Activated T-cell treated with anti-CD3 and anti-CD28 coated beads for 24 hours (primary cell): ENCODE measurements at places on chromosomes 7 and 10.

- no peak for DNase-seq
These were observed 156.4 kb upstream of the PCBD1 start for GRCh38 chr10:71044720-71045119.

GRCh38 chr10:100621360-100622205 lies 85.8 kb downstream of the HIF1AN start:
- DNase-seq = no peak

DNA sequence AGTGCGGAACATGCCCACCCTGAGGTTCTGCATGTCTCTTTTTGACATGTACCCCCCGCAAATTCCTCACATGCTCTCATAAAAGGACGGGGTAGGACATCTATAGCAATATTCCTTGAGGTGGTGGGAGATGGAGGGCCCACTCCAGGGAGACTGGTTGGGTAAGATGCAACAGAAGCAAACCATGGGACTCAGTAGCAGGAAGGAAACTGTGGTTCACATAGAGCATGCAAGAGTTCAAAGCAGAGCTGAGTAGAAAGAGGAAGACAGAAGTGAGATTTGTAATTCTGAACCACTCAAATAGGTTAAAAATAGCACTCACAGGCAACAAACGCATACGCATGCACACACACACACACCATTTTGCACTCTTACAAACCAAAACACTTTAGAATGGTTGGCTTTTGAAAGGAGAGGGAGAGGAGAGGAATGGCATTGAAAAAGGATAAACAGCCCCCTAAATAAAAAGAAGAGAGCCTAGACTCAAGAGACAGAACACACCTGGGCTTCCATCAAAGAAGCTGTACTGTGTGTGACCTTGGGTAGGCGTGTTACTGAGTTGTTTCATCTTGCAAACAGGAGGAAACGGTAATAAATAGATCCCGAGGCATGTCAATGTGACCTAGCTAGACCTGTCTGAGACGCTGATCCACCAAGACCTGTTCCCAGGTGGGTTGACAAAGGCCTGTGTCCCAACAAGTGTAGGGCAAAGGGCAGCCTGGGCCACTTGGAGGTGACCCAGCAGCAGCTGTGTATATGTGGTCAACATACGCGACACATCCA lies 77.6 kb upstream of the LRRC4 start:
- DNase-seq = no peak

GRCh38 chr10:118672766-118673715 lies 77.6 kb upstream of the PRLHR start:
- DNase-seq = no peak

DNA sequence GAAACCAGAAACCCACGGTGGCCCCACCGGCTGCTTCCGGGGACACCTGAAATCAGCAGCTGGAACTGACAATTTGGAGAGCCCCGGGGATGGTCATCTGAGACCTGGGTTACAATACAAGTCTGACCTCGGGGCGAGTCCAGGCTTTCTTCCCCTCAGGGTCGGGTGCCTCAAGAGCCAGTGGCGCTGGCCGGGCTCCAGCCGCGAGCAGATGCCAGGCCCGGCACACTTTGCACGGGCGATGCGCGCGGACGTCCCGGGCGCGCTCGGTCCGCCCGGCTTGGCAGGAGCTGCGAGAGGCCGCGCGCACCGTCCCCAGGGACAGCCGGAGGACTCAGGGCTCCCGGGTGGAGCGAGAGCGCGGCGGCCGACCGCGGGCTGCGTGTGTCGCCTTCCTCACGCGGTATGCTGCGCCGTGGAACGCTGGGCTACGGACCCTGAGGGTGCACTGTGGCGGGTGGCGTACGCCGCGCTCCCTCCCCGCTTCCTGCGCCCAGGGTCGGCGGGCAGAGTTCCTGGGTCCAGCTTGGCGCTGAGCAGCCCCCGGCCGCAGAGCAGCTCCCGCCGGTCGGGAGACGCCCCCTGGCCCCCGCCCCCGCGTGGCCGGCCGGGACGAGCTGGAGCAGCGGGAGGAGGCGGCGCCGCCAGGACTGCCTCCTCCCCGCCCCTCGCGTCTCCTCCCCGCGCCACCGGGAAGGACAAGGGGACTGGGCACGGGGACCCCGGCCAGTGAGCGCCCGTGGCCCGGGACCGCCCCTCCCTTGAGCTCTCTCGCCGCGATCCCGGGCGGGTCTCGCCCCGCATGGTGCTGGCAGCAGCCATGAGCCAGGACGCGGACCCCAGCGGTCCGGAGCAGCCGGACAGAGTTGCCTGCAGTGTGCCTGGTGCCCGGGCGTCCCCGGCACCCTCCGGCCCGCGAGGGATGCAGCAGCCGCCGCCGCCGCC lies at the start of gene RBM20:
RBM20 (plus strand) TSS at position 684 of the 945 bp plus-strand sequence; CDS start at position 803, 119 bp downstream.
- DNase-seq = no peak

- DNase-seq = no peak
These were observed 4.7 kb upstream of the ABLIM1 start for GRCh38 chr10:114662646-114663217.

DNA sequence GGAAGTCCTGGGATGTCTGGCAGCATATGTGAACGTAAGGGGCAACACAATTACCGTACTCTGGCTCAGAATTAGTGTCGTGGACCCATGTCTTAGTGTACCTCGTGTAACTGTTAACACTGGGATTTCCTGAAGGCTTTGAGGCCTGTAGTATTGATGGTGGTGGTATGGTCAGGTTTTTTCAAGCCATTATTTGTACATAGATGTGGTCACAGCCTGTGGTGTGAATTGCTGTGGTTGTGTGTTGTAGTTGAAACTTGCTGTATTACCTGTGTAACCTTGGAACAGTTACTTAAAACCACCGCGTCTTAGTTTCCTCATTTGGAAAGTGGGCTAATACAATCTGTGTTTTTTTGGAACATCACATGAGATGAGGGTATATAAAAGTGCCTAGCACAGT lies 5.3 kb downstream of the EXOC4 start:
- no peak for DNase-seq

DNA sequence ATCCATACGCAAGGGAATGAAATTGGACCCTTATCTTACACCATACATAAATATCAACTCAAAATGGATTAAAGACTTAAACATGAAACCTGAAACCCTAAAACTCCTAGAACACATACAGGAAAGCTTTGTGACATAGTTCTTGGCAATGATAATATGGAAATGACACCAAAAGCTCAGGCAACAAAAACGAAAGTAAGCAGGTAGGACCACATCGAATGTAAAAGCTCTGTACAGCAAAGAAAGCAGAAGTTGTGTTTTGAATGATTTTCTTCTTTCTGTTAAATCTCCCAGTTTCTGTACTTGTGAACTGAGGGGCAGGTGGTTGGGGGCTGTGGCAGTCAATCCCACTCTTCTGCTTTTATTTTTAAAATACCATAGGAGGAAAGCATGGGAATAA lies 368.4 kb upstream of the PODXL start:
- no peak for DNase-seq

DNA sequence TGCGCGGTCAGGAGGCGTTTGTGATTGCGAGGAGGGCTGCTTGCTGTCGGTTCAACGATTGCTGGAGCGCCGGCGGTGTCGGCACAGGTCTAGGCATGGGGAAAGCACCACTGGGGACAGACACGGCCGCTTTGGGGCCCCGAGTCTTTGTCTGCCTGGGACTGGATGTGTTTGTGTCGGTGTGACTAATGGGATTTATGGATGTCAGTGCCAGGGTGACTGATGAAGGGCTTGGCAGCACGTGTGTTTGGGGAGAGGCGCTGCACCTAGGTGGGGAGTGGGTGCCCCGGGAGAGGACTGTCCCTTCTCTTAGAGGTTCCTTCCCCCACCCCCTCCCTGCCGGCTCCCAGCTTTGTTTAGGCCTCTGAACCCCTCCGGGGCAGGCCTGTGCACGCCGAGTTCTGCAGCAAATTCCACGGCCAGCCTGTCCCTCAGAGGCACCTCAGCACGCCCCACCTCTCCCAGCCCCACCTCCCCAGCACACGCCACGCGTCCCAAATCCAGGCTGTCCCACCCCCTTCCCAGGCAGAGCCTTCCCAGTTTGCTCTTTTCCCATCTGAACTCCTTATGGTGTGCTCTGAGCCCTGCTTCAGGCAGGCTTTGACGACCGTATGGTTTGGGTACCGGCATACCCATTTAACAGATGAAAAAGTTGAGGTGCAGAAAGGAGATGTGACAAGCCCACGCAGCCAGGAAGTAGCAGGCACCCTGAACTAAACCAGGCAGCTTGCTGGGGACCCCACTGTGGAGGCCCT lies 6.4 kb upstream of the TNRC18 start:
- no peak for DNase-seq

DNA sequence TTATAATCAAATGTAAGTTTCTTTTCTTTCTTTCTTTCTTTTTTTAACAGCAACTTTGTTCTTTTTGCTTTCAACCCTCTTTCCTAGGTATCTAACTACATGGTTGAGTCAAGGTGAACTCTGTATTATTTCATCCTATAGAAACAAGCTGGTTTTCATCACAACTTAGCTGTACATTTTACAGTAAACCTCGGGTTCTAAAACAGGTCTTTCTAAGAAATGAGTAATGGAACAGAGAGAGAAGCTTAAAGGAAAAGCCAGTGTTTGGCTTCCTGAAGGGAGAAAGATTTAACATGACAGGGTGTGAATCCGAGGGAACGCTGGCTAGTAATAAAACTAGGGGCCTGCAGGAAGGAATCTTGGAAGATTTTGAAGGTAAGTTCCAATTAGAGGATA lies 143.4 kb upstream of the ITGB1 start:
- DNase-seq = no peak

DNA sequence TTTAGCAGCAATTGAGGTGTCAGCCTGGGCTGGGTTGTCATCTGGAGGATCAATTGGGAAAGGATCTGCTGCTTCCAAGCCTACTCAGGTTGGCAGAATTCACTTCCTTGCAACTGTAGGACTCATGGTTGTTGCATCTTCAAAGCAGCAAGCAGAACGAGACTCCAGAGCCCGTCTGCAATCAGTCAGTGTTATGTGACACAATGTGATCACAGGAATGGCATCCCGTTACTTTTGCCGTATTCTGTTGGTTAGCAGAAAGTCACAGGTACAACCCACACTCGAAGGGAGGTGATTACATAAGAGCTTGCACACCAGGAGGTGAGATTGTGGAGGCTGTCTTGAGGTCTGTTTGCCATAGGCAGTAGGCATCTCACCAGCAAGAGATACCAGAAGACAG lies 15.4 kb upstream of the LYZL1 start:
- no peak for DNase-seq

GRCh38 chr7:33495207-33495606 lies 365.8 kb downstream of the BBS9 start:
- no peak for DNase-seq

- DNase-seq = no peak
These were observed 121.3 kb downstream of the ZNF248 start for GRCh38 chr10:37736120-37736519.

GRCh38 chr7:12712236-12712635 lies 24.8 kb downstream of the ARL4A start:
- no peak for DNase-seq

DNA sequence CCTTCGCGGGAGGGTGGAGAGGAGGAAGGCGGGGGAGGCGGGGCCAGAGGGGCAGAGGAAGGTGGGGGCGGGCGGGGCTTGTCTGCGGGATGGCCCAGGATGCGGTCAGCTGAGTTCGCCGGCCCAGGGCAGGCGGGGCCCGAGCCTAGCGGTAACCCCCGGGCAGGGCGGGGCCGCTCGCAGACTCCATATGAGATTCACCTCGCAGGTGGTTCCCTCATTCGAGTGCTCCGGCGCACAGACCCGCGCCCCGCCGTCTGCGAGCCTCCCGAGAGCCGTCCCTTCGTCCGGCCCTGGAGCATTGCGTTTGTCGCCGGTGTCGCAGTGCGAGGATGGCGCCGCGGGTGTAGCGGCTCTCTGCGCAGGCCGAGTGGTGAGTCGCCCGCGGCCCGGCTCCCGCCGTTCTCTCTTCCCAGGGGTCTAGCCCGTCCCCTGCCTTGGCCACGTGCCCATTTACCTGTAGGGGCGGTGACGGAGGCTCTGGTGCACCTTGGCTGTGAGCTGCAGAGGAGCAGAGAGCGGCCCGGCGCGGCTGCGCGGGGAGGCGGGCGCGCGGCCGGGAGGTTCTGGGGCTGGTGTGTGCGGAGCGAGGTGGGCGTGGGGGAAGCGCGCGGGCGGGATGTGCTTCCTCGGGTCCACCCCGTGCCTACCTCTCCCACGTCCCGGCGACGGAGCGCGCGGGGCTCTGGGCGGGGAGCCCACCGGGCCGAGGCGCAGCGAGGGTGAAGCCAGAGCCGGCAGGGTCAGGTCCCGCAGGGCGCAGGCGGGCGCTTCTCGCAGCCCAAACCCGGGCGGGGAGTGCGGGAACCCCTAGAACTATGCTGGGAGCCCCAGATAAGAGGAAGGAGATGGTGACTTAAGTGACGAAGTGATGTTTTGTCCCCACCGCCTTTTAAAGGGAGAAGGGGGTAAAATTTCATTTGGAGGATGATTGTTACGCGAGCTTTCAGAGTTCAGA lies at the start of gene UPP1:
UPP1 (plus strand) TSS at position 220 of the 958 bp plus-strand sequence. CDS start 5,519 bp downstream, outside the sequence.
- DNase-seq = peak; percentile 79

- no peak for DNase-seq
These were observed 3.1 kb downstream of the FLNC start for GRCh38 chr7:128833148-128833945.

DNA sequence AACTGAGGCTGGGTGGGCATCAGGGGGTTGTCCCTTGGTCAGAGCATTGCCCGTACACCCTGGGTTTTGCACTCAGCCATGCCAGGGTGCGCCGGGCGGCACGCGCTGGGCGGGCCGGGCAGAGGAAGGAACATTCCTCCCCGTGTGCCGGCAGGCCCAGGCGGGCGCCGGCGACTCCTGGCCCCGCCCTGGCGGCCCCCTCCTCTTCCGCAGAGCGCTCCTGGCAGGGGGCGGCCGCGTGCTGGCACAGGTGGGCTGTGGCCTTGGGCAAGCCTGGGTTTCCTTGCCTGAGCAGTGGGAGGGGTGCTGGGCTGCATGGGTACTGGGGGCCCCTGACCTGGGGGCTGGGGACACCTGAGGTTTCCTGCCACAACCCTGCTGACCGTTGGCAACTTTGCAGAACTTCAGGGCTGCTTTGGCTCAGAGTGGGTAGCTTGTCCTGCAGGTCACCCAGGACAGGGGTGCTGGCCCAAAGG lies 3.9 kb downstream of the LFNG start:
- no peak for DNase-seq

DNA sequence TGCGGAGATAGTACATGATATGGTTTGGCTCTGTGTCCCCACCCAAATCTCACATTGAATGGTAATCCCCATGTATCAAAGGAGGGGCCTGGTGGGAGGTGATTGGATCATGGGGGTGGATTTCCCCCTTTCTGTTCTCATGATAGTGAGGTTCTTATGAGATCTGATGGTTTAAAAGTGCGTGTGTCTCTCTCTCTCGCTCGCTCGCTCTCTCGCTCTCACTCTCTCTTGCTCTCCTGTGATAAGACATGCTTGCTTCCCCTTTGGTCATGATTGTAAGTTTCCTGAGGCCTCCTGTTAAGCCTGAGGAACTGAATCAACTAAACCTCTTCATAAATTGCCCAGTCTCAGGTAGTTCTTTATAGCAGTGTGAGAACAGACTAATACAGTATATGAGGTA lies 171.9 kb downstream of the NSUN6 start:
- DNase-seq = no peak
